Stimulated activated CD4-positive, alpha-beta T cell treated with anti-CD3 and anti-CD28 coated beads, Interleukin-1b, Interleukin-23, amount 100 ng/mL, for 24 hours (primary cell): ENCODE measurements at places on chromosomes 12 and 14.

- no peak for DNase-seq
Observed at GRCh38 chr12:7646178-7646475, 19.6 kb downstream of the APOBEC1 start.

GRCh38 chr12:49044660-49045059, 15.9 kb downstream of the KMT2D start:
- DNase-seq = no peak

DNA sequence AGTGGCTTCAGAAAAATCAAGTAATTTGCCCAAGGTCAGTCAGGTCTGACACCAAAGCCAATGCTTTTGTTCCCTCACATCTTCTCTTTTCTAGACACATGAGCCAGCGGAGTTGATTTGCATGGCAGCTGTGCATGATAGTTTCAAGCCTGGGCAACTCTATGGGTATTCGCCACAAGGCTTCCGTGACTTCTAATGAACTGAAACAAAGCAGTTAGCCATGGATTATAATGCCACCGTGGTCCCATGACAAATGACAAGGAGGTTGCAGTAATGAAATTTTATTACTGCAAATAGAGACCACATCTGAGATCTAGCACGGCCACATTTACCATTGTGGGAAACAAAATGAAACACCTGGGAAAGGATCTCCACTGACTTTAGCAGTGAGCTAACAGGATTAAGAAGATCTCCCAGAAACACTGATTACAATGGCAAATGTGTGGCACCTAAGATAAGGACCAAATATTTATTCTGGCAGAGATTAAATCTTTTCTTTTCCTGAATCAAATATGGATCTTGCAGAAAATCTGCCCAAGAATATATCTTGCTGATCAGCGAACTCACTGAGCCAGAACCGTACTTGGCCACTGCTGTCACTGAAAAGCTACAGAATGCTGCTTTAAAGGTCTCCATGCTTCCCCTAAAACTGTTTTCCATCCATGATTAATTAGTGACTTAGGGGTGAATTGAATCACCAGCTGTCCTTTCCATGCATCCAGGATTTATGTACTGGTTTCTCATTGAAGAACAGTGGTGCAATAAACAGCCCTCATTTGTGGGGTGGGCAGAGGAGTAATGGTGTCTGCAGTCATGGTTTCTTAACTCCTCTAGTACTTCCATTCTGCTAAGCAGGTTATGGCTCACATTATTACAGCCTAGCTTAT, 551.0 kb downstream of the DIO2 start:
- no peak for DNase-seq

- DNase-seq = no peak
Observed at GRCh38 chr12:4809013-4809448, 88.8 kb downstream of the GALNT8 start.

DNA sequence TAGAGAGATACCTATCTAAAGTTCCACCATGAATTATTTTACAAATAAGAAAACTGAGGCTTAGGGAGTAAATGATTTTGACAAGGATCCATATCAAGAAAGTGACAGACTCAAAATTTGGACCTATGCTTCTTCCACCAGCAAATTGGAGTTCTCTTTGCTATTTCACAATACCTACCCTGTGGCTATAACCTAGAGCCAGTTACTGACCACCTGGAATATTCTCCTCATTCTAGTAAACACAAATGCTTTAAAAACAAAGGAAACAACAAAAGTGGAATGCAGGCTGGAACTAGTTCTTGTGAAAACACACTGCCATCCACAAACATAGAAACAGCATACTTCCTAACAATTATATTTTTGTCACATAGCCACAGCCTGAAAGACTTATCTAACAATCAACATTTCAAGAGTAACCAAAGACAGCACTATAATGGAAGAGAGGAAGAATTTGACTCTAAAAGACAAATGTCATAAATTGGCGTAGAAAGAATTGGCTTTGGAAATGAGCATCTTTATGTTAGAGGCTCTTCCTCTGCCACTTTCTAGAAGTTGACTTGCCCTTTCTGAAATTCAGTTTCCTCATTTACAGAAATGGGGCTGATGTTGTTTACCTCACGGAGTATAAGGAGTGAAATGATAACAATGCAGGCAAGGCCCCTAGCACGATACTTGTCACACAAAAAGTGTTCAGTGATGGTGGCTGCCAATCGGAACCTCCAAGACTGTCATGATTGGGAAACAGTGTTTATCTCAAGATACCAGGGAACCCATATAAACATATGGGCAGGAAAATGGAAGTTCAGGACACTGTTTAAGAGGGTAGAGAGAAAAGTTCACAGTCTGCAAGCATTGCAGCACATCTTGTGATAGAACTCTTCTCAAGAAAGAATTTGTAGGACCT, 138.6 kb upstream of the LGR5 start:
- no peak for DNase-seq

- DNase-seq = no peak
Observed at GRCh38 chr12:58425481-58426392, 484.4 kb downstream of the ATP23 start.

- no peak for DNase-seq
Observed at GRCh38 chr14:42228611-42229010, 621.9 kb downstream of the LRFN5 start.

DNA sequence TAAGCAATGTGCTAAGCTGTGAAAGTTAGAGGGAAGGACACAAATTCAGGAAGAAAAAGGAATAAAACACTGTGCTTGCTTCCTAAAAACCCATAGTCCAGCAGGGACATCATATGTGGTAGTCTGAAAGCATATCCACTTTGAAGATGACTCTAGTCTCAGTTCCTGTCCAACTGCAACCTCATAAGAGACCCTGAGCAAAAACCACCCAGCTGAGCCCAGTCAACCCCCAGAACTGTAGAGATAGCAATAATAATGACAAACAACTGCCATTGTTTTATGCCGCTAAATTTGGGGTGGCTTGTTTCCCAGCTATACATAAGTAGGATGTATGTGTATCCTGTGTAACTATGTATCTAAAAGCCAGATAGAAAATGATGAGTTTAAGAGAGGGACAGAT, 3.9 kb upstream of the SERPINA4 start:
- DNase-seq = no peak

DNA sequence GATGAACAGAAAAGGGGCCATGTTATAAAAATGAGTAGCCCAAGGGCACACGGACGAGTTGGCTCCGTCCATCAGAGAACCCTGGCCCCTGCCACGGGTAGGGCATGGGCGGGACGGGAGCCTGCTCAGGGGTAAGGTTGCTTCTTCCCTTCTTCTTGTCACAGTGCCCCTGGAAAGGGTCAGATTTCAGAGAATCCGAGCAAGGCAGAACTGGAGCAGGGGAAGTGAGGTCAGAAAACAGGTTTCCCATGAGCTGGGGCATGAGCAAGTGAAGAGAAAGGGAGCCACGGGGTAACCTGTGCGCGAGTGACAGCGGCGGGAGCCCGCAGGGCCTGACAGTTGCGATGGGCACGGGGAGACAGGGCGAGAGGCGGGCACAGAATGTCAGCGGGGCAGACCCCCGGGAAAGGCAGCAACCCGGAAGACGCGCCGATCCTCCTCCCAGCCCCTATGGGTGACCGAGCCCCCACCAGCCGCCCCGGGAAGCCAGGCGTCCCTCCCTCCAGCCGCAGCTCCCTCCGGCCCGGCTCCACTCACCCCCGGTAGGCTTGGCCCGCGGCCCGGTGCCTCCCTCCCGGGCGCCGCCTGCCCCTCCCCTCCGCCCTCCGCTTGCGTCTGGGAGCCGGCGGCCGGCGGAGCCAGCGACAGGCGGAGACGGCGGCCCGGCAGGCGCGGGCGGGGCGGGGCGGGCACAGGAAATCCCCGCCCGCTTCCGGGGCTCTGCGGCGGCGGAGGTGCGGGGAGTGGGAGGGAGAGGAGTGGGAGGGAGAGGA, at the start of gene ZNF641:
Gene ZNF641, minus strand, starts transcription at position 671 of the 773 bp plus-strand sequence. CDS start 2,829 bp downstream, outside the sequence.
- DNase-seq = peak; percentile 38

DNA sequence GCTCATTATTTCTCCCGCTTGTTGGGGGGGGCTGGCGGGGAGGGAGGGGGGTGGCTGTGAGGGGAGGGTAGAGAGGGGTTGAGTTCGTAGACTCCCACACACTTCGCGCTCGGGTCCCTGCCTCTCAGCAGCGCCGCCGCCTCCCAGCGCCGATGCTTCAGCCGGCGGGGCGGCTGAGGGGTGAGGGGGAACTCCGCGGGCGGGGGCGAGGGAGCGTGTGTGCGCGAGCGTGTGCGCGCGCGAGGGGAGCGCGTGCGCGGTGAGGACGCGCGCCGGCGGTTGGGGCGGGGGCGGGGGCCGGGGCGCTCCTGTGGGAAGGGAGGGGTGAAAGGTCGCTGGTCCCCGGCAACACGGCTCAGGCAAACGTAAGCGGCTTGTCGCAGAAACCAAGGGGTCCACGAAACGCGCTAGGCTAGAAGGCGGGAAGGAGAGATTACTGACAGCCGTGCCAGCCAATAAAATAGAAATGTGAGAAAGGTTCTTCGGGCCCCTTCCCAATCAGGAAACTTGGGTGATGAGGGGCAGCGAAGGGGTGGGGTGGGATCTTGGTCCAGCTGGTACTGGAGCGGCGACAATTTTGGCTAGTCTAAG, 343 bp upstream of the NOVA1 start:
- DNase-seq = no peak

- DNase-seq = no peak
Observed at GRCh38 chr14:85688006-85688405, 158.1 kb downstream of the FLRT2 start.

GRCh38 chr12:92341065-92341668, 195.5 kb upstream of the BTG1 start:
- DNase-seq = no peak

DNA sequence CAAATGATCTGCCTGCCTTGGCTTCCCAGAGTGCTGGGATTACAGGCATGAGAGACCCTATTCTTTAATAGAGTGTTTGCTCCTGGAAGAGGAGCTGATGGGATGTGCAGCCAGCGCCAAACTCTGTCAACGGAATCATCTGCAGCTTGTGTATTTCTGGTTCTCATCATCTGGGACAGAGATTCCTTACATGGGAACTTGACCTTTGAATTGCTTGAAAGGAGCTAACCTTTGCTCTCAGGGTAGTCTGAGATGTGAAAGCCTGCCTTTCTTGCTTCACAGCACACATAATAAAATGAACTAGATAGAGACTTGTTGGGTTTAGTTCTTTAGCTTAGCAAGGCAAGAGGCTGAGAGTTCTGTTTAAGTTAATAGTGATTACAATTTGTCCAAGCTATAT, 120.0 kb downstream of the OTOGL start:
- DNase-seq = no peak

DNA sequence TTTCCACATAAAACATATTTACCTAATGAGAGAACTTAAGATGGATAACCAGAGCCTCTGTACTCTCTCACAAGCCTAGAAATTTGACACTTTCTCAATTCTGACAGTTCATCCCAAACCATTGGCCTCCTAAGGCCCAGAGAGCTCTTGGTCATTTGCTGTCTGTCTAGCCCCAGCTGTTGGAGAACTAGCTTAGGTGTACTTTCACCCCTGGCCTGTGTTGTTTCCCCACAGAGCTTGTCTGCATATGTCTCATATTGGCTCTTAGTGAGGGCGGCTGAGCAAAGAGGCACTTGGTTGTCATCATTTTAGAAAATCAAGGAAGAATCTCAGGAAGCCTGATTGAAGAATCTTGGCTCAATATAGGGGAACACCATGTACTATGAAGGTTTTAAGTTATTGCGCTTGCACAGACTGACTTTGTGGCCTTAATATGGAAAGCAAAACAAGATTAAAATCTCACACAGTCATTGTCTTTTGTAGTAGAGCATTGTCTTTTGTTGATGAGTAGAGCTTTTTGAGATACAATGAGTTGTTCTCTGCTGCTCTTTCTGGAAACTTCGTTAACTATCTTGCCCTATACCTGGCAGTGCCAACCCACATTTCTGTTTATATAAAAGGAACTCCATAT, 324.6 kb downstream of the RAD51B start:
- DNase-seq = no peak

DNA sequence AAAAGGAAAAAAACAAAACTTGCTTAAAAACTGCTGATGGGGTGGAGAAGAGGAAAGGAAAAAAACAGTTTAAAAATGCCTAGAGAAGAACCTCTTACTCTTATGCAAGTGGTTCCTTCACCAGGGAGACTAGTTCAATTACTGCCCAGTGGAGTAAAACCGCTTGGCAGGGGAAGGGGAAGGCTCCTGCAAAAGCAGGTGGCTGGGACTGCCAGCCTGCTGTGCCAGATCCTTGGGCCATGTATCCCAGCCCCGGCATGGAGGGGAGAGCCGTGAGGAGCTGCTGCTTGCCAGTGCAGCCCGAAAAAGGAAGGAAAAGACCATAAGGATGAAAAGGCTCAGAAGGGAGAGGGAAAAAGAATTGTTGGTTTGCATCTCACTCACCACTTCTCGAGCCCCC, 123.0 kb downstream of the FSCB start:
- no peak for DNase-seq

- no peak for DNase-seq
Observed at GRCh38 chr12:14403293-14403692, 37.8 kb downstream of the ATF7IP start.

GRCh38 chr12:67645601-67646000, 2.9 kb upstream of the DYRK2 start:
- no peak for DNase-seq

- DNase-seq = no peak
Observed at GRCh38 chr12:33944703-33945437, 77.4 kb upstream of the ALG10 start.

DNA sequence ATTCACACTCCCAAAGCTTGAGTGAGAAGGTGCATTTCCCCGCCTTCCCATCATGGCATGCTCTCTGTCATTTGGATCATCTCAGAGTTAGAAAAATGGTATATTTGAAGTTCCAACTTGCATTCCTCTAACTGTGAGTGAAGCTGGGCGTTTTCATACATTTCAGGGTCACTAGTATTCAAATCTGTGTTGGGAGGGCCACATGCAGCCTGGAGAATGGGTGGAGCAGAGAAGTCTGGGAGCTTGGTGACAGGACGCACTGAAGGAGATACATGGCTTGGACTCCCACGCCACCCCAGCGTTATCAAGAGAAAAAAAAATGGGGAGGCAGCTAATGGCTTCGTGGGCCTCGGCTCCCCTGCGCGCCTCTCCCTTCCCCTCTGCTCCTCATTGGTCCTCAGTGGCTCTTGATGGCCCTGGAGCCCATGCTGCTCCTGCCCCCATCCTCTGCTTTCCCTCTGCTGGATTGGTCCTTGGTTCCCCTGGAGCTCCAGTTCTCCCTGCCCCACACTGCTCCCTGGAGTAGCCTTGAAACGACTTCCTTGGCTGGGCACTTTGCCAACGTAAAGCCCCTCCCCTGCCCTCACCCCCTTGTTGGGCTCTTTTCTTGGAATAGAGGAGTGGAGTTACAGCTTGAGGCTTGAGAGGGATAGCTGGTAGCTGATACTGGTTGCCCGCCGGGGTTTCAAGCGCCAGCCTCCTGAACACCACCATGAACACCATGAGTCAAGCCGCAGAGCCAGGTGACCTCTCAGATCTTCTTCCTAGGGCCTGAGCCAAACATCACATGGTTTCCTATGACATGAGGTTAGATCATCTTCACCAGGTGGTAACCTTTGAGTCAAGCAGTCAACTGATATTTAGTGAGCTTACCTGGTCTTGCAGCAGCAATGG, 139.6 kb downstream of the PRKCH start:
- DNase-seq = no peak

DNA sequence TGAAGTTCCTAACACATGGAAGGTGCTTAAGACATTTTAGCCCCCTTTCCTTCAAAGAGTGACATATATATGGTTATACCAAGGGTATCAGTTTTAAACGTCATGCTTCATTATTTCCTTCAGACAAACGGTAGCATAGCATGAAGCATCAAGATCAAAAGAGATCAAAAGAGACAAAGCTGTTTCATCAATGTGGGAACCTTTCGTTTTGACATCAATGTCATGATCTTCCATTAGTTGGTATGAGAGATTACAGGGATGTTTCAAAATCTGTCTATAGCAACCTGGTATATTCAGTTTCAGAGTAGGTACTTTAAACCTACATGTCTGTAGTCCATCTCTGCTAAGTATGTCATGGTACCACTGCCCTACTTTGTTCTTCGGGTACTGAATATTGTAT, 28.3 kb downstream of the PUS7L start:
- DNase-seq = no peak
